ENCODE measurements at places on chromosomes 11 and 22. TPM values are rescaled to one million over a fixed set of nuclear protein-coding genes. Genes with fewer than 3 reads are reported as not detected.

Gene GUCY1A2
- 0.04 TPM for total RNA-seq

- no peak for DNase-seq
These were observed 34.6 kb downstream of the FLRT1 start for GRCh38 chr11:64070314-64070681.

Gene GLYAT
- not detected for total RNA-seq

Gene LMO1
- not detected for total RNA-seq

GRCh38 chr11:113159988-113160807 lies 154.2 kb upstream of the TTC12 start:
- no peak for DNase-seq

GRCh38 chr11:36268337-36268985 lies 20.8 kb downstream of the COMMD9 start:
- DNase-seq = no peak

Gene OR56A1
- 0.04 TPM for total RNA-seq

GRCh38 chr11:74283580-74284180 lies 27.8 kb downstream of the P4HA3 start:
- DNase-seq = no peak

Gene CDC42BPG
- 0.61 TPM for total RNA-seq

Gene P2RX3
- not detected for total RNA-seq

- DNase-seq = no peak
These were observed 46.2 kb downstream of the C11orf71 start for GRCh38 chr11:114354076-114354475.

- no peak for DNase-seq
These were observed 7.9 kb downstream of the CSRP3 start for GRCh38 chr11:19193916-19194315.

DNA sequence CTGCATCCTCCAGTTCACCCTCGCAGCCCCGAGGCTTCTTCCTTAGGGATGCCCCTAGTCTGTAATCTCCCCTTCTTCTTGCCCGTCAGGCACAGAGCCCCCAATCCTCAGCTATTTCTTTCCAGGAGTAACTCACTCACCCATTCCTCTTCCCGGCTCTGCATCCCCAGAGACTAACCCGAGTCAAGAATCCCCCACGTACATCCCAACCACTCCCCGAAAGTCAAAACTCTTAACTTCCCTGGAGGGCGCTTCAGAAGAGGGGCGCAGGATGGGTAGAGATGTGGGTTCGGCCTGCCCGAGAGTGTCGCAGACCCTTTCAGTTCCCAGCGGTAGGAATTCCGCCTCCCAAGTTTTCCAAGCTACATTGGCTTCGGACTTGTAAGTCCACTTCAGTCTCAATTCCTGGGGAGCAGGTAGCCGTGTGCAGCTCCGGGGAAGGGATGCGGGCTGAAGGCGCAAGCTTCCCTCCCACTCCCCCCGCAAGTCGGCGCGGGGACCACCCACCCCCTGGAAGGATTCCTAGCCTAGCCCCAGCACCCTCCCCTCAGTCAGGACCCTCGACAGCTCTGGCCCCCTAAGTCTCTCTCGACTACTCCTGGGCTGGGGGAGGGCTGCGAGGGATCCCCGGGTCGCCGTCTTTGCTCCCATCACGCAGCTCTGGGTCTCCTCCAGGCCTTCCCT lies 871 bp downstream of the BDNF start:
- no peak for DNase-seq

DNA sequence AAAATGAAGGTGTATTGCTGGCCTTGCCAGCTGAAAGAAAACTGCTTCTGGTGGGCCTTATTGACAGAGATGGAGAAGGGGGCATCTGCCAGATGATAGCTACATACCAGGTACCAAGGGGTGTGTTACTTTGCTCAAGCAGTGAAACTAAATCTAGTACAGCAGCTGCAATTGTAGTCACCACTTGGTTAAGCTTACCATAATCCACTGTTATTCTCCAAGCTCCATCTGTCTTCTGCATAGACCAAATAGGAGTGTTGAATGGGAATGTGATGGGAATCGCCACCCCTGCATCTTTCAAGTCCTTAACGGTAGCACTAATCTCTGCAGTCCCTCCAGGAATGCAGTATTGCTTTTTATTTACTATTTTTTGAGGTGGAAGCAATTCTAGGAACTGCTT lies 45.8 kb upstream of the LIN7C start:
- DNase-seq = no peak

GRCh38 chr11:85825616-85826015 lies 14.7 kb upstream of the SYTL2 start:
- no peak for DNase-seq

- DNase-seq = no peak
These were observed 40.6 kb downstream of the CD44 start for GRCh38 chr11:35179466-35180135.

DNA sequence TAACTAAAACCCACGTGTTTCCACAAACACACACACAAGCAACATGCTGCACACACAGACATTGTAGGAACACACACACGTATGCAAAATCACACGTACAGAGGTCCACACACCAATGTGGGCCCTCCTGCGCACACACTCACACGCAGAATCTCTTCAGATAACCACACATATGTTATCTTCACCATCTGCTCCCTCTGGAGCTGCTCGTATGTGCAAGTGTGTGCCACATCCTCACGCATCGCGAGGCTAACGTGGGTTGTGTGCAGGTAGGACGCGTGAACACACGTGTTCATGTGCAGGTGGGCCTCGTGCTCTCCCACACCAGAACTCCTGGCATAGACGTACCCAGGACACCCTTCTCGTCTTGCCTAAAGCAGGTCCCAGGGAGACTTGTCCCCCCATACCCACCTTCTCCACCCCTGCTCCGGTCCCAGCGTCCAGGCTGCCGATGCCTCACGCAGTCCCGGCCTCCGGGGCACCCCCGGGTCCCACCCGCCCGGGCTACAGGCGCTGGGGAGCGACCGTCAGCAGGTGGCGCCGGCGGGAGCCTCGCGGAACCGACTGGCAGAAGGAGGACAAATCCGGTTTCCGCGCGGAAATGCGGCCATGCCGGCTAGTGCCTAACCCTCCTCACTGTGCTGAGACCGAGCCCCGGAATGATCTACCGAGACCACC lies 10.3 kb upstream of the IGSF9B start:
- DNase-seq = peak; percentile 73

DNA sequence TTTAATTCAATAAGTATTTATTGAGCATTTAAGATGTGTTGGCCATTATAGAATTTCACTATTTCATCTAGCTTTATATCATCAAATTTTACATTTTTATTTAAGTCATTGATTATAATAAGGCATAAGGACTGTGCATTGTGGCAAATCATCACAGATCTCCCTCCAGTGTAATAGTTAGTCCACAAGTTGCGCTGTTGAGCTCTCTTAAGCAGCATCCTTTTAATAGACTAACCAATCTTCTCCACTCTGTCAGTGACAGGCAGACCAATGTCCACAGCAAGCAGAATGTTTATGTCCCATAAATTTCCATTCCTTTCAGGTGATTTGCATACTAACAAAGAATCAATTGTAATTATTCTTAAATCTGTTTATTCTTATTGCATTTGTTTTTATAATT lies 595.3 kb upstream of the CCDC90B start:
- no peak for DNase-seq

GRCh38 chr11:118789501-118790356 lies 1.2 kb downstream of the DDX6 start:
- DNase-seq = no peak

GRCh38 chr11:111019451-111019850 lies 226.1 kb upstream of the POU2AF2 start:
- no peak for DNase-seq

Gene CDCA5
- total RNA-seq = 203 TPM

GRCh38 chr11:12269104-12269441 lies 108.3 kb upstream of the PARVA start:
- no peak for DNase-seq

Gene PTPN5
- total RNA-seq = not detected

DNA sequence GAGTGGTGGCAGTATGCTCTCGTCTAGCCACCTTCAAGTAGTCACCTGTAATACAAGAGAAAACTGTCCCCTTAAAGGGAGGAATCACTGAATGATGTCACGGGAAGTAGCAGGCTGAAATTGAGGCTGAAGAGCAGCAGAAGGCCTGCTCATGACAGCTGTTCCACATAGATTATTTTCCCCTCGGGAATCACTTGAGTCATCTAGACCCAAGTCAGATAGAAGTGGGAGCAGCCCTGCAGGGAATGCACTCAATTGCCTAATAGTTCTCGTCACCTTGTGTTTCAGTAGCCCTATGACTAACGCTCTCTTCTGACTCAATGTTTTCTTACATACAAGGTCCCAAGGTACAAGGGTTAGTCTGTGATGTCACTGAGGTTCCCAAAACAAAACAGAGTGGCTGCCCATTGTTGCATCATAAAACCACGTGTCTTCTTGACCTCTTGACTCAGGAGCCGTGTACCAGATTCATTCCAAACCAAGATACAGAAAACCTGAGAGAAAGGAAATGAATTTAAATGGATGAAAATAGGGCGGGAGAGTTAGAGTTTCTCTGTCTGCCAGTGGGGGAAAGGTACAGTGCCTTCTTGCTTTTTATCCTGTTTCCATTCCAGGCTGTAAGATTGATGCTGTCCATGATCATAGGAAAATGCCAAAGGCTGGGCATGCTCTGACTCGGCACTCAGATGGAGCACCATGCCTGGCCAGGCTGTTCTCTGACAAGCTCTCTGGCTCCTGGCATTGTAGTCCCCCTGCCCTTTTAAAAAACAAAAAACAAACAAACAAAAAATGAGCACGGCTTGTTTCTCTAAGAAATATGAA lies 21.6 kb upstream of the C11orf96 start:
- DNase-seq = peak; percentile 22

Gene TENM4
- total RNA-seq = not detected

DNA sequence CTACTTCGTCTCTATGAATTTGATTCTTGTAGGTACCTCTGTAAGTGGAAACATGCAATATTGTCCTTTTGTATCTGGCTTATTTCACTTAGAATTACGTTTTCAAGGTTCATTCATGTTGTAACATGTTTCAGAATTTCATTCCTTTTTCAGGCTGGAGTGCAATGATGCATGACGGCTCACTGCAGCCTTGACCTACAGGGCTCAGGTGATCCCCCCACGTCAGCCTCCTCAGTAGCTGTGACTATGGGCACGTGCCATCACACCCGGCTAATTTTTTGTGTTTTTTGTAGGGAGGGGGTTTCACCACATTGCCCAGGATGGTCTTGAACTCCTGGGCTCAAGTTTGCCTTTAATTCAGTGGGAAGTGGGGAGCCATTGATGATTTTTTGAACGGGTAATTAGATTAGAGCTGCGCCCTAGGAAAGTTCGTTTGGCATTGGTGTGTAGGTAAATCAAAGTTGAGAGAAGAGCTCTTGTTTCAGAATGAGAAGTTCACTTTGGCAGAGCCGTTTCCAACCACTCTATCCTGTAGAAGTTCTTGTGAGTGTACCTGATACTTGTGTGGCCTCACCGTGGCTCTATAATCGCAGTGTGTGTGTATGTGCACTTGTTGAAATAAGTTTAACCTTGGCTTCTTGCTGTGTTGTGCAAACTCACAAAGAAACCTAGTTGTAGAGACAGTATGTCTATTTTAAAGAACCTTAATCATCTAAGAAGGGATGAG lies 115.9 kb downstream of the NAV2 start:
- no peak for DNase-seq

- no peak for DNase-seq
These were observed 13.5 kb upstream of the CYB5R2 start for GRCh38 chr11:7686761-7687160.

- no peak for DNase-seq
These were observed 11.5 kb downstream of the STARD10 start for GRCh38 chr11:72782081-72782920.

GRCh38 chr11:9758637-9759518 lies 95.0 kb downstream of the SWAP70 start:
- DNase-seq = peak; percentile 64

DNA sequence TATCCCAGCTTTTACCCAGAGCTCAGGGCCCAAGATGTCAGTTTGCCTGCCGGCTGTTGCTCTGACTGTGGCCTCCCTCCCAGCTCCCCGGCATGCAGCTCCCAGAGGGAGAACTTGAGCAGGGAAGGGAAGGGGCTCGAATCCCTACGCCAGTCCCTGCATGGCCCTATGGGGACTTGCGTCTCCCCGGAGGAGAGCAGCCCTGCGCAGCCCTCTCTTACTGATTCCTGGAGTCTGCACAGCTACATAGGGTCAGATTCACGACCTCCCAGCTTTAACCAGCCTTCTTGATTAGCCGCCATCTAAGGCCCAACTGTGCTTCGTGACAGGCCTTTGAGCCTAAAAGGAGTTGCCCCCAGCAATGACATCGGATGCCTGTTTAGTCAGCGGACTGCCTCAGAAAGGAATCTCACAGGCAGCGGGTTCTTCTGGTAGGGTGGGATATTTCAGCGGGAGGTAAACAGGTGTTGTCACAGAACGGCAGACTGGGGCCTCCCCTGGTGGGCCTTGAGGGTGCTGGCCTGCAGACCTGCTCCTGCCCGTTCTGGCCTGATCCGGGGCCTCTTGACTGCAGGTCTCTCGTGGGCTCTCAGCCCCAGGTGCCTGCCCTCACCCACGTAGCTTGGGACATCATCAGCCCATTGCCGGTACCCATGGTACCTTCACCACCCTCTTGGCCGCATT lies 43.8 kb upstream of the KCNQ1OT1 start:
- DNase-seq = no peak

Gene NUDT22
- total RNA-seq = 88.8 TPM

- no peak for DNase-seq
These were observed 203.4 kb downstream of the KIF18A start for GRCh38 chr11:27904358-27905055.

DNA sequence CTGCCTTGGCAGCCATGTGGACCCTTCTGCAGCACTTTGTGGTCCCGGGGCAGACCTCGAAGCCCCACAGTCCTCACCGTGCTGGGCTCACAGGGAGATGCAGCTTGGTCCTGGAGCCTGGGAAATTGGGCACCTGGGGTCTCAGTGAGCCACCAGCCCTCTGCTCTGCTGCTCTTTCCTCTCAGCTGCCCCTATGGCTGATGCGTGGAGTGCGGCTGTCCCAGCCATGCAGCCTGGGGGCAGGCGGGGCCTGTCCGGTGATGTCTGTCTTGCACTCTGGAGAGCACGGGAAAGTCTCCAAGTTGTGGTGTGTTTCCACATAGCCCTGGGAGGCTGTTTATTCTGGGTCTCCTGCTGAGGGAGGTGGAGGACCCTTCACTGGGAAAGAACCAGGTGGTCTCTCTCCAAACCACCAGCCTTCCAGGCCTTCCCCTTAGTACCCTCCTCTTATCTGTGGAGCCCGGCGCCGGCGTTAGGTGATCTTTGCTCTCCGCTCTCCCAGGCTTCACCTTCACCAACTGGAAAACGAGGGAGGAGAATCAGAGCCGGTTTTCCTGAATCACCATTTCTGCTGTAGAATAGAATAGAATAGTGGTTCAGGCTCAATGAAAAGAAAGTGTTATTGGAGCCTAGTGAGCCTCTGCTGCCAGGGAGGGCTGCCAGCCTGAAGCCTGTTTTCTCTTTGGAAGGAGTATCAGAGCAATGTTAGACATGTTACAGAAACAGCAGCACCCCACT lies 41.2 kb upstream of the GRAMD4 start:
- DNase-seq = no peak
